ENCODE measurements at places on chromosomes 1 and 21. TPM values are rescaled to one million over a fixed set of nuclear protein-coding genes. Genes with fewer than 3 reads are reported as not detected.

- ATAC-seq: no peak
Observed at GRCh38 chr1:205593967-205594366, 37.8 kb downstream of the ELK4 start.

- no peak for ATAC-seq
Observed at GRCh38 chr1:37602750-37603694, 7.3 kb upstream of the GNL2 start.

SLAMF9 gene
- total RNA-seq: not detected

RNU1-1 gene
- under 0.01 TPM for total RNA-seq

DNA sequence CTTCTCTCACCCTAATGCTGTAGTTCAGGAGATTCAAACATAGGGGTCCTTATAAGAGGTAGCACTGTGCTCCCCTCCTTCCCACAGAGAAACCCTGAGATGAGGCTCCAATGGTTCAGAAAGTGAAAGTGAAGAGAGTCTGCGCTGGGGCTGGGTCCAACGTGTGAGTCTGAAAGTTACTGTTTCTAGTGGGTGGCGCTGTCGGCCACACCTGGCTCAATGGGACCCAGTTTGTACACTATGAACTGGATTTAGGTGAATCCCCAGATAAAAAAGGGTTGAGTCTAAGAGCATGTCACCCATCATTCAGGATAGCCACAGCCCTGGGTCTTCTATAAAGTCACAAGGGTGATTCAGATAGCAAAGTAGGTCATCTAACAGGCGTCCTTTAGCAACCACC lies 2.8 kb downstream of the SMCP start:
- no peak for ATAC-seq

- no peak for ATAC-seq
Observed at GRCh38 chr21:41254090-41254700, 62.4 kb upstream of the FAM3B start.

EXTL2 gene
- 20.2 TPM for total RNA-seq

OTUD3 gene
- total RNA-seq: 8.2 TPM

HSD3B2 gene
- total RNA-seq: not detected

LRRC3 gene
- 7.8 TPM for total RNA-seq

LYPD8 gene
- not detected for total RNA-seq

GRCh38 chr1:190169311-190170067 lies 308.2 kb downstream of the BRINP3 start:
- no peak for ATAC-seq

PLA2G2C gene
- not detected for total RNA-seq

JAM2 gene
- 59.5 TPM for total RNA-seq

GRCh38 chr1:59506952-59507351 lies 210.1 kb downstream of the FGGY start:
- peak; percentile 65 for ATAC-seq

DNA sequence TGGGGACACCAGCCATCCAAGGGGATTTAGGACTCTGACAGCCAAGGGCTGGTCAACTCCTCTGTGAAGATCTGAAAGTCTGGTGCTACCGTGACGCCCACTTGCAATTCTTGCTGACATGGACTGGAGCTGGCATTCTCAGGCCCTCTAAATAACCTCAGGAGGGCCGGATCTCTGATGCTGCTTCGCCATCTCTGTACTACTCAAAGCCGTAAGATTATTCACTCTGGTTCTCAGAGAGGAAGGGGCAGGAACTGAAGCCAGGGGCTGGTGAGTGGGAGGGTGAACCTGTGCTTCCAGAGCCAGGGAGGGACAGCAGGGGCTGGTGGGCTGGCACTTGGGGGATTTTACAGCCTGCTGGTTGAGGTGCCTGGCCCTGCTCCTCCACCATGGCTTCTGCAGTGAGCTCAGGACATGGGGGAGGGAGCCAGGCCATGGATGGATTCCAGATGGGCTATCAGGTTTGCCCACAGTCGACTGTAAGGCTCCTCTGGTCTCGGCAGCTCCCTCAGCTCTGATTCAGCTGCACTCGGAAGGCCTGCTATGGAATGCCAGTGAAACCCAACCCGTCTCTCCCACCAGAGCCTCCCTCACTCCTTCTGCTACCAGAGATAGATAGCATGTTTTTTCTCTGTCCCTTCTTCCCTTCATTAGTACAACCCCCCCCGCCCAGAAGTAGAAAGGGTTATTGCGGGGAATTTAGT lies 84.5 kb downstream of the PLXNA2 start:
- peak; percentile 22 for ATAC-seq

TNFRSF14 gene
- total RNA-seq: 81.6 TPM

- peak; percentile 40 for ATAC-seq
Observed at GRCh38 chr1:24322470-24323177, 3.5 kb downstream of the GRHL3 start.
